Lower lobe of right lung (tissue), 2 donors: ENCODE measurements at places on chromosomes 4 and X.

DNA sequence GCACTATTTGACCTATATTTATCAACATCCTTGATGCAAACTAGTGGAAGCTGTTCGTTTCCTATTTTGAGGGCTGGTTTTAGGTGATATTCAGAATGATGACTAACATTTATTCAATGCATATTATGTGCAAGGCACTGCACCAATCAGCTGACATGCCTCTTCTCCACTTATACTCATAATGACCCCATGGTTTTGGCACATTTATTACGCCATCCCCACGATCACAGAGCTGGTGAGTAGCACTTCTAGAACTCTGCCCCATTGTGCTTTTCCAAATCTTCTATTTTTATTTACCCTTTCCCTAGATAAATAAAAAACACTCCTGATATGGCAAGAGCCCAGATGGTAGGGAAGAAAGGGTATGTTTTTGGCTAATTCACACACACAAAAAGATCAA is 13.1 kb downstream of the SCML1 start:
- H3K27me3 ChIP-seq, result no peaks in the 10 kb centered on the region
- peaks cover 28% of the 10 kb centered on the region for H3K36me3 ChIP-seq
- no peak overlapping the region for H3K27ac ChIP-seq
- no peak overlapping the region for H3K4me3 ChIP-seq
- H3K4me1 ChIP-seq, result no peaks in the 10 kb centered on the region
- DNase-seq, result no peak

- H3K4me1 ChIP-seq, result peaks cover 21% of the 10 kb centered on the region
- DNase-seq, result peak; percentile 73
- no peaks in the 10 kb centered on the region for H3K36me3 ChIP-seq
- no peak overlapping the region for H3K4me3 ChIP-seq
Observed at GRCh38 chr4:128574706-128575105, 234.8 kb upstream of the JADE1 start.

DNA sequence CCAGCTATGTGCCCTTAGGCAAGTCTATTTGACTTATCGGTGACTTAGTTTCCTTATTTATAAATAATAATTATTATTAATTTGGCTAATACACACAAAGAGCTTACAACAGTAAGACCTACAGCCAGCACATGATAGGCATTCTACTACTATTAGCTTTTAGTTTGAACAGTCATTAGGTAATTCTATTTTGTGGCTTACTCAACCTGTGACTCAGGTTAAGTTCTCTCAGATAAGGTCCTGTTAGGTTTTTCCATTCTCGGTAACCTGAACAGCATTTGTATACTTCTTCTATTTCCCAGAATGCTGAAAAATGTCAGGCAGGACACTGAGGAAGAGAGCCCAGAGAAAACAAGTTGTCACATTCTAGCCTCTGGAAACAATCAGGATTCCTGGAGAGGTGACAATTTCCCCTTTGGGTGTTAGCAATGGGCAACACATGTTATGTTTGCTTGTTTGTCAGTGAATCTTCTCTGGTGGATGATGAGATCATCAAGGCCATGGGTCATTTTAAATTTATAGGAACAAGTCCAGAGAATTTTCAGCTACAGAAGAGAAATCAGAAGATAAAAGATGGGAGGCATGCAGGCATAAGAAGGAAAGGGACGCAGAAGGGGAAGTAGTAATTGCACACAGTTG is 2144.7 kb downstream of the PCDH7 start:
- DNase-seq, result no peak
- H3K36me3 ChIP-seq, result no peaks in the 10 kb centered on the region
- H3K27me3 ChIP-seq, result no peaks in the 10 kb centered on the region
- no peak overlapping the region for H3K27ac ChIP-seq

DNA sequence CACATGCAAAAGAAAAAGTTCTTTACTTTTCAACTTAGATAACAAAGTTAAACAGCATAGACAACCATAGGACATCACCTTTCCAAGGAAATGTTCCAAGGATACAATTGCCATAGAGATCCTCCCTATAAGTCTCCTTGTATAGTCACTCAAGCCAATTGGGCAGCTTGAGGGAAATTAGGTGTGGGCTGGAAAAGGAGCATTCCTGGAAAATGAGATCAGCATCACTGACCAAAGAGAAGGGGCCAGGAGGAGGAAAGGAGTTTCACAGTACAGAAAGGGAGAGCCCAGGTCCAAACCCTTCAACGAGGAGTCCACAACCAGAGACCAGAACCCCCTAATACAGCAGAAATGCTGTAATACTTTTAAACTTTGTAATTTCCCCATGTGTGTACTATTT is 91.5 kb upstream of the PPARGC1A start:
- H3K4me1 ChIP-seq, result no peaks in the 10 kb centered on the region
- DNase-seq, result no peak
- H3K36me3 ChIP-seq, result no peaks in the 10 kb centered on the region
- no peaks in the 10 kb centered on the region for H3K27me3 ChIP-seq
- H3K27ac ChIP-seq, result no peak overlapping the region
- no peak overlapping the region for H3K4me3 ChIP-seq

GRCh38 chr4:166422475-166422874 is 549.4 kb downstream of the TLL1 start:
- no peak overlapping the region for H3K27ac ChIP-seq
- no peaks in the 10 kb centered on the region for H3K4me1 ChIP-seq
- H3K27me3 ChIP-seq, result no peaks in the 10 kb centered on the region

DNA sequence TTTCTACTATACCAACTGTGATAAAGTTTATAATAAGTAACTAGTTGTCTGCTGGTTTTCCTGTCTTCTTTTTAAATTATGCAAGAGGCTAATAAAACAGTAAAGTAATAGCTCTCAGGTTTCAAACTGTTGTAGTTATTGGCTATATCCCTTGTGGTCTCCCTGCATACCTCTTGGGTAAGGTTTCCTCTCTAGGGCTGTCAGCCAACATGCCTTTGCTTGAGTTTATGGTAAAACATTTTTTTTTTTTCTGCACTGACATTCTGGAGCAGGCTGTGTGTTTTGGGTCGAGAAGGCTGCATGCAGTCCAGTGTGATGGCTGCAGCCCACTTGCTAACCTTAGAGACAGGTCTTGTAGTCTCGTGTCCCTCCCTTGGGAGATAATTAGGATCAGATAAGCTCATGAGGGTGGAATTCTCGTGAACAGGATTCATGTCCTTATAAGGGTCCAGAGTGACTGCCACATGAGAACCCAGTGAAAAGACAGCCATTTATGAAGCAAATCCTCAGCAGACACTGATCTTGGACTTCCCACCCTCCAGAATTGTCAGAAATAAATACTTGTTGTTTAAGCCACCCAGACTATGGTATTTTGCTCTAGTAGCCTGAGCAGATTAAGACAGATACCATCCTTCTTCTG is 831.2 kb downstream of the CCSER1 start:
- H3K36me3 ChIP-seq, result no peaks in the 10 kb centered on the region
- H3K4me1 ChIP-seq, result no peaks in the 10 kb centered on the region
- H3K27ac ChIP-seq, result no peak overlapping the region
- no peaks in the 10 kb centered on the region for H3K27me3 ChIP-seq

- no peak overlapping the region for H3K27ac ChIP-seq
- no peak overlapping the region for H3K4me3 ChIP-seq
- no peaks in the 10 kb centered on the region for H3K27me3 ChIP-seq
- no peak for DNase-seq
- H3K36me3 ChIP-seq, result no peaks in the 10 kb centered on the region
Observed at GRCh38 chr4:28508636-28509035, 1648.0 kb downstream of the STIM2 start.

GRCh38 chr4:126856906-126857305 is 775.9 kb upstream of the INTU start:
- no peak overlapping the region for H3K27ac ChIP-seq
- H3K4me3 ChIP-seq, result no peak overlapping the region
- no peaks in the 10 kb centered on the region for H3K27me3 ChIP-seq
- H3K4me1 ChIP-seq, result no peaks in the 10 kb centered on the region
- no peak for DNase-seq
- H3K36me3 ChIP-seq, result no peaks in the 10 kb centered on the region

DNA sequence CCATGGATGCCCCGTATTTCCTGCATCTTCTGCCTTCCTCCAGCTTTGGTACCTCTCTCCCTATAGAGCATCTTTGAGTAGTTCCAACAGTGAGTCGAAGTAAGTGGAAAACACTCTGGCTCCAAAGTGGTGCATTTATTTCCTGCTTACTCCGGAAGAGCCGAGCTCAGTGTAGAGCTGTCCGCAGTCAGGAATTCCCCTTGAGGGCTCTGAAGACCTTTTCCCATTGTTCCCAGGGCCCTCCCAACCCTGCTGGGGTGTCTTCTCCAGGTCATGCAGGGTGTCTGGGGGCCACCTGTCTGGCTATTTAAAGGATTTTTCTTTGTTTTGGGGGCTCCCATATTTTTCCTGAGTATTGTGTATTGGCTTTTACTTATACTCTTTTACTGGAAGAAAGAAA is 118.6 kb upstream of the MXRA5 start:
- H3K27me3 ChIP-seq, result no peaks in the 10 kb centered on the region
- H3K27ac ChIP-seq, result no peak overlapping the region
- no peaks in the 10 kb centered on the region for H3K4me1 ChIP-seq
- H3K36me3 ChIP-seq, result no peaks in the 10 kb centered on the region

DNA sequence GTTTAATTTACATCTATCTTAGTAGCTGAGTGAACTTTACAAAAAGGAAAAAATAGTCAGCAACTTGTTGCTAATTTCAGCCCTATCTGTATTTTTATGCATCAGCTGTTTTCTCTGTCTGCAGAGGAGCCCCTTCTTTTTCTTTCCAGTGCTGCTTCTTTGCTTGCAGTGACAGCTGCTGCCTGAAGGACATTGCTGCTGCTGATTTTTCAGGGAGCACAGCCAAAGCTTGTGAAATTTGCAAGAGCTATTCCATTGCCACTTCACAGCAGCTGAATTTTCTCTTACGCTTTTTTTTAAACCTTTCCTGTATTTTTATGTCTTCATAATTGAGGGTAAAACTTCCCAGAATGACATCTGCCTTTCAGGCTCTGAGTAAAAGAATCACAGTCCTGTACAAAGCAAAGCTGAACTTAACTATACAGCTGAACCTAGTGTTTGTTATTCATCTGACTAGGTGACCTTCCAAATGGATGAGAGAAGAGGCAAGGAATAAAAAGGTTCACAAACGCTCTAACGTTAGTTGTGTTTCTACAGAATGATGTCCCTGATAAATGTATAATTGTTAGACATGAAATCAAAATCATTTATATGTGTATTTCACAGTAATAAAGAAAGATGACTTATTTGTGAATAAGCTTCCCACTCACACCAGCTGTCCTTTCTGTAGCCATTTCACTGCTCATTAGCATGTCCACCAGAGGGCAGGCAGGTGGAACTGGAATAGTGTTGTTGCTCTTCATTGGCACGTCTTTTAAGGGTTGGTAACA is 541.4 kb downstream of the ADGRL3 start:
- no peaks in the 10 kb centered on the region for H3K36me3 ChIP-seq
- no peak overlapping the region for H3K4me3 ChIP-seq
- no peak for DNase-seq
- H3K27me3 ChIP-seq, result no peaks in the 10 kb centered on the region
- no peaks in the 10 kb centered on the region for H3K4me1 ChIP-seq
